ENCODE measurements at places on chromosomes 6 and 20.

- DNase-seq = peak; percentile 26
Observed at GRCh38 chr6:53240761-53241160, 92.1 kb upstream of the GCM1 start.

DNA sequence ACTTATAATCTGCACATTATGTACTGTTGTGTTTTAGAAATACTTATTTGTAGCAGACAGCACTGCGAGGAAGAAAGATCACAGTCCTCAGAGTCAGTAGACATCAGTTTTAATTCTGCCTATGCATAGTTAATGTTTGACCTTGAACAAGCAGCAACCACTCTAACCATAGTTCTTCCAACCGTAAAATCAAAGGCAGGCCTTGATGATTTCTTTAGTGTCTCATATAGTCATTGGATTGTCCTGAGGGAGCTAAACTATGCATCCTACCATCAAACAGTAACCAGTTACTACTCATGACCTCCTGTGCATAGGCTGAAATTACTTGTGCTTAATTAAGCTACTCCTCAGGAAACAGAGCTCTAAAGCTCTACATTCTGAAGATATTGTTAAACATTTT, 294.8 kb upstream of the STXBP5 start:
- DNase-seq = no peak

- no peak for DNase-seq
Observed at GRCh38 chr6:42013134-42013516, 37.2 kb upstream of the TAF8 start.

DNA sequence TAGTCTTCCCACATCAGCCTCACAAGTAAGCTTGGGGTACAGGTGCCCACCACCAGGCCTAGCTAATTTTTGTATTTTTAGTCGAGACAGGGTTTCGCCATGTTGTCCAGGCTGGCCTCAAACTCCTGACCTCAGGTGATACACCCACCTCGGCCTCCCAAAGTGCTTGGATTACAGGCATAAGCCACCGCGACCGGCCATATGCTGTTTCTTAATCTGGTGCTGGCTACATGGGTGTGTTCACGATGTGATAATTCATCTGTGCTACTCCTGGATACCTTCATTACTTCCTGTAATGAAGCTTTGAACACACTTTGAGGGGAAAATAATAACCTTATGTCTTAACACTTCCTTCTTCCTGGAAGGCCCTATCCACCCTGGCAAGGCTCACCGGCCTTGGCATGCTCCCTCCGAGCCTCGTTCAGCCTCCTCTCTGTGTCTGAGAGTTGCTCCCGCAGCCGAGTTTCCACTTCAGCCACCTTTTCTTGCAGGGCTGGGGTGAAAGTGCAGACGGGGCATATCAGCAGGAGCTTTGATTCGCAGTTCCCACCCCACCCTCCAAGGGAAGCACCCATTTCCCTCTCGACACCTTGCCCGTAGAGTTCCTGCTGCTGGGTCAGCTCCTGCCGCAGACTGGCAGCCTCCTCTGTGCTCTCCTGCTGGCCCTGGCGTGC, 5.6 kb upstream of the PSORS1C2 start:
- DNase-seq = no peak

DNA sequence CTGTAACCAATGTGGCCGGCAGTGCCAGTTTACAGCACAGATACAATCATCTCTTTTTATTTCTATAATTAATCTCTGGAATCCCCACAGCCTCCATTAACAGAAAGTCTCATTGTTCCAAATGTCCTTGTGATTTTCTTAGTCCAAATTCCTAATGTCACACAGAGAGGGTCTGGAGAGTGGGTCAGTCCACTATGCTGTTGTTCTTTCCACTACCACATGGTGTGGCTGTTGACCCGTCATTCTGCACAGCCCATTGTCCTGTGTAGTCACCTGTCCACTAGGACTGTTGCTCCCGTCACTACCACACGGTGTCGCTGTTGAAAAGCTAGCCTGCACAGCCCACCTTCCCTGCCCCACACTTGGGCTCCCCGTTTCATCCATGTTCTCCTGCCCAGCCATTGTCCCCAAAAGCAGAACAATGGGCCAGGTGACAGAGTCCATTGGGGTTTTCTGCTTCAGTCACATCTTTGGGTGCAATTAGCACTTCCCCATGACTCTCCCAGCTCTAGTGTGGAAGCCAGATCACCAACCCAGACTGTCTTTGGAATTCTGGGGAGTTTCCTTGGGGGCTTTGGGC, 8.6 kb upstream of the LBP start:
- DNase-seq = no peak

GRCh38 chr6:1713016-1713600, 103.4 kb downstream of the FOXC1 start:
- no peak for DNase-seq

DNA sequence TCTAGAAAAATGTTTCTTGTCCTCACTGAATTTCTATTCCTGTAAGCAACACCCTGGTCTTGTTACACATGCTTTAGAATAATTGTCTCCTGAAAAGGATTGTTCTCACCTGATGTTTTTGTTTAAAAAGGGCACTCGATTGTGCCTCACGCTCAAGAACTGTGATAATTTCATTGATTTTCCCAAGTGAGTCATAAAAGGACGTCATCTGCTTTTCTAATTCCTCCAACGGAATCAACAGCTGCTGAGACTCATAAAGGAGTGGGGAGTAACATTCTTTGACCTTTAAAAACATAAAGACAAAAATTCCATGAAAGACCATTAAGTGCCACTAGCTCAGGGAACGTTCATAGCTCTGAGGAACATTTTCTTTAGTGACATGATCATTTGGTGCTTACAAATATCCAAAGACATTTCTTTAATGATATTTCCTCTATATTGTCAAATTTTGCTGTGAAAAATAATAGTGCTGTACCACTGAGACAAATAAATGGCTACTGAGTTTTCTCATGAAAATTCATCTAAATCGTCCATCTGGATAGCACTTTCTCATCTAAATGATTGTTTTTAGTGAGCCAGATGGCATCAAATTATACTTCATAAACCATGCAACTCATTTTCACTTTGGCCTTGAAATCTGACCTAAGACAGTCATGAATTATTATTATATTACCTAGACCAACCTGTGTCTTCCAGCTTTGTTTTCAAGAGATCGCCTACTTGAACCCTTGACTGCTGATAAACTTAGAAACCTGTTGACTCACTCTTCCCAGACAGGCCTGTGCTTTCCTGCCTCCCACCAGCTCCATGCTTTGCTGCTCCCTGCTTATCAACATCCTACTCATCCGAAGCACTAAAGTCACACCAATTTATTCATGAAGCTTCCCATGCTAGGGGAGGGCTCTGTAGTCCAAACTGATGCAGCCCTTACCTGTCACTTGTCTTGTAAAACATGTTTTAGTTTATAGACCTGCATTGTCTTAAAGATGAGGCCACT, 178.2 kb downstream of the SYNE1 start:
- no peak for DNase-seq

GRCh38 chr6:13357551-13358075, 29.3 kb upstream of the TBC1D7 start:
- no peak for DNase-seq

GRCh38 chr6:154433477-154434241, 76.8 kb downstream of the CNKSR3 start:
- DNase-seq = no peak

DNA sequence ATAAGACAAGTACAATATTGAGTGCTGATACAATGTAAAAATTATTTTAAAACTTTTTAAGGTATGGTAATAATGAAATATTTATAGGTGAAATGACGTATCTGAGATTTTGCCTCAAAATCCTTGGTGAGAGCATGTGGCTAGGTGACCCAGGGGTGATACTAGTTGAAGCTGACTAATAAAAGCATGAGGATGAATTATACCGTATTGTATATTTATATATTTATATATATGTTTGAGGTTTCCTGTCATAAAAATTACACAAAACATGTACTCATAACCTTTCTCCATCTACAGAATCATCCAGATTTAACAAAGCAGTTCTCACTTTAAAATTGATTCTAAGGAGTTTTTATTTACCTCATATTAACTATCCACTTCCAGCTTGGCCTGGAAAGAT, 358.1 kb downstream of the CDKAL1 start:
- DNase-seq = no peak

- DNase-seq = no peak
Observed at GRCh38 chr20:50152394-50153152, 950 bp downstream of the PEDS1 start.

GRCh38 chr20:22568872-22569344, 15.5 kb downstream of the FOXA2 start:
- DNase-seq = no peak

GRCh38 chr6:20319520-20320357, 81.9 kb upstream of the E2F3 start:
- peak; percentile 86 for DNase-seq

DNA sequence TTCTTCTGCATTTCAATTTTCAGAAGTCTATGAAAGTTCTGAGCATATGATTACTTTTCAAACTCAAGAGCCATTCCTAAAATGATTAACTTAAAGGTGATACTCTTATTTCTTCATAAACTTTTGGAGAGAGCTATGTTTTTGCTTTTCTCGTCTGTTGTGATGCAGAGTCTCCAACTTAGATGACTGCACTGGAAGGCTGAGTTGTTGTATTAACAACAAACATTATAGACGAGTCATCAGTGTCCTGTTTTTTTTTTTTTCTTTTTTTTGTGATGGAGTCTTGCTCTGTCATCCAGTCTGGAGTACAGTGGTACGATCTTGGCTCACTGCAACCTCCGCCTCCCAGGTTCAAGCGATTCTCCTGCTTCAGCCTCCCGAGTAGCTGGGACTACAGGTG, 101.9 kb downstream of the CD109 start:
- no peak for DNase-seq

GRCh38 chr6:53455678-53456077, 89.2 kb downstream of the GCLC start:
- DNase-seq = no peak

GRCh38 chr6:140001821-140002341, 627.4 kb upstream of the CITED2 start:
- no peak for DNase-seq

- no peak for DNase-seq
Observed at GRCh38 chr6:31837369-31838113, 10.0 kb downstream of the HSPA1B start.

GRCh38 chr20:18504479-18505060, 3.2 kb upstream of the SEC23B start:
- DNase-seq = no peak

DNA sequence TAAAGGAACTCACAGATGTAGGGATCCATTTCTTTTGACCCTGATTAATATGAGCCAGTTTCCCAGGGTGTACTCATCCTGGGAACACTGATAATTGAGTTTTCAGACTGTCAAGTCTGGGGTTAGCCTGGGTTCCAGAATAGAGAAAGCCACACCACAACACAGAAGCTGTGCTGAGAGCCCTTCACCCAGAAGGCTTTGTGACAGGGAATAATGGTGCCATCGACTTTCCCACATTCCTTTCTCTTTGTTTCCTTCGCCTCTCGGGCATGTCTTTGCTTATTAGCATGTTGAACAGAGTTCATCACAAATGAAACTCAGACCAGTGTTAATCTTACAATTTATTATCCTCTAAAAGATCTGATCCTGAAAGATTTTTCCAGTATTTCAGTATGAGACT, 95.0 kb downstream of the TCP11 start:
- no peak for DNase-seq

DNA sequence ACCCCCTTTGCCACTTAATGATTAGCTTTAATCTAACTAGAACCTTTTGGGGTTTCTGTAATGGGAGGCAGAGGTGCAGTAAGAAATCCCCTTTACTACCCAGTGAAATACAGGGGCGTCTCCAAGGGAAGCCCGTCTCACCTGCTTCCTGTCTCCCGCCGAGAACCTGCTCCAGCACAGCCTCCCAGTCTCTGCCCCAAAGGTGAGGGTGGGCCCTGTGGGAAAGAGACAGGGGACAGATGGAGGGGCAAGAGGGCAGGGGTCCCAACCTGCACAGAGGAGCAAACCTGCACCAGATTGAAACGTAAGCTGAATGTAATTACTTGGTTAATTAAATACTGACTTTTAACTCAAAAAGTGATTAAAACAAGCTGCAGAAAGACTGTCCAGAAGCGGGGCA, 474.2 kb upstream of the SULF2 start:
- no peak for DNase-seq

DNA sequence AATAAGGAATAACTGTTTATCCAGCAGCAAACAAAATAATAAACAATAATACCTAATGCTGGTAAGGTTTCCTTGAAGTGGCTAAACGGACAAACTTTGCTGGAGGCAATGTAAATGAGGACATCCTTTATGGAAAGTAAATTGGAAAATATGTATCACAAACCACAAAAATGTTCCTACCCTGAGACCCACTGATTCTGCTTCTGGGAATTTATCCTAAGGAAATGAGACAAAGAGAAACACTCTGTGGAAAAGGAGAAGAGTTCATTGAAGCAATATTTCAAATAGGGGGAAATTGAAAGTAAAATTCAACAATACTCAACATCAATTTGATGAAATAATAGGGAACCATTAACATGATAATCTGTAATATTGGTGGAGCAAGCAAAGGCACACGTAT, 37.9 kb downstream of the MAFB start:
- no peak for DNase-seq

GRCh38 chr6:37204014-37204751, 34.2 kb downstream of the PIM1 start:
- no peak for DNase-seq

- DNase-seq = no peak
Observed at GRCh38 chr6:29491574-29491973, 3.8 kb upstream of the MAS1L start.

GRCh38 chr6:3948866-3949265, 99.7 kb downstream of the FAM50B start:
- DNase-seq = no peak

- DNase-seq = peak; percentile 28
Observed at GRCh38 chr20:63830841-63831588, at the start of gene ZBTB46. TSS of gene ZBTB46 (minus strand) at chr20:63831264. CDS start at chr20:63790757, 40,507 bp downstream.

DNA sequence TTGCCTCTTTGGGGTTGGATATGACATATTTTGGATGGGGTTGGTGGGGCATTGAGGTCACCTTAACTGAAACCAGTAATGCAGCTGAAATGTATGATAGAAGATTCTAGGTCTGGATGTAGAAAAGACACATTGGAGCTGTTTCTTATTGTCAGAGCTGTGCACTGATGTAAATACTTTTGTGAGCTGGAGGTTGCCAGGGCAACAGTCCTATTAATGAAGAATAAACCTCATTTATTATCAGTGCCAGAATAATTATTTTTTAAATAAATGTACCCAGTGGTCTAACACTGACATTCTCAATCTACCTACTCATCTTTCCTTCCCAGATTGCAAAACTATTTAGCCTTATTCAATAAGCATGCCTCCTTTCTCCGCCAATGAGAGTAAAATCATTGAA, 57.0 kb downstream of the CAP2 start:
- DNase-seq = no peak

GRCh38 chr6:56715741-56716140, 73.1 kb upstream of the DST start:
- DNase-seq = no peak

DNA sequence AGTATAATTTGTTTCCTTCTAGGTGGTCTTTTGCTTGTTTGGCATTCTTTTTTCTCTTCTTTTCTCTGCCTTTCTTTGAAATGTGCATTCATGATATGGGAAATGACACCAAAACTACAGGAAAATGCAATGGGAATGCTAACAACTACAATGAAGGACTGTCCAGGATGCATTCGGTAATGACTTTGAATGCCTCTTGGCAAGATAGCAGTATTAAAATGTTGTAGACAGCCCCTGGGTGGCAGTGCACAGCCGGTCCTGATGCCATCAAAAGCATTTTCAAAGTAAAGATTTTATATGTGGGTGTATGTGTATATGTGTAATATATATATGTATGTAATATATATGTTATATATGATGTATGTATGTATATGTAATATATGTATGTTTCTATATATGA, 218.8 kb upstream of the MMS22L start:
- no peak for DNase-seq

- DNase-seq = no peak
Observed at GRCh38 chr6:16251706-16252105, 13.3 kb downstream of the GMPR start.
